ENCODE measurements at places on chromosomes 6 and 20.
A peak's percentile ranks its signal among the peaks of the same experiment; 100 is the strongest.

DNA sequence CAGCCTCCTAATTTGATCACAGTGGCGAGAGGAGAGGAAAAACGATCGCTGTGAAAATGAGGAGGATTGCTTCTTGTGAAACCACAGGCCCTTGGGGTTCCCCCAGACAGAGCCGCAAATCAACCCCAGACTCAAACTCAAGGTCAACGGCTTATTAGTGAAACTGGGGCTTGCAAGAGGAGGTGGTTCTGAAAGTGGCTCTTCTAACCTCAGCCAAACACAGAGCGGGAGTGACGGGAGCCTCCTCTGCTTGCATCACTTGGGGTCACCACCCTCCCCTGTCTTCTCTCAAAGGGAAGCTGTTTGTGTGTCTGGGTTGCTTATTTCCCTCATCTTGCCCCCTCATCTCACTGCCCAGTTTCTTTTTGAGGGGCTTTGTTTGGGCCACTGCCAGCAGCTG is 28.7 kb downstream of the SAYSD1 start:
- DNase-seq, result no peak

DNA sequence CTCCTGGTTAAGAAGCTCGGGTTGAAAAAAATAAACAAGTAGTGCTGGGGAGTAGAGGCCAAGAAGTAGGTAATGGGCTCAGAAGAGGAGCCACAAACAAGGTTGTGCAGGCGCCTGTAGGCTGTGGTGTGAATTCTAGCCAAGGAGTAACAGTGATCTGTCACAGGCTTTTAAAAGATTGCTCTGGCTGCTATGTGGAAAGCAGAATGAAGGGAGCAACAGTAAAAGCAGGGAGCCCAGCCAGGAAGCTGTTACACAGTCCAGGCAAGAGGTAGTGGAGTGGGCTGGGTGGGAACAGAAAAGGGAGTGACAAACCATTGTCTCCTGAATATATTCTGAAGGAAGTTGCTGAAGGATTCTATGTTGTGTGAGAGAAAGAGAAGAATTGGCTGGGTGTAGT is 2.0 kb downstream of the HFE start:
- peak; percentile 3 for DNase-seq

GRCh38 chr6:7142918-7143475 is 35.2 kb downstream of the RREB1 start:
- DNase-seq, result no peak

DNA sequence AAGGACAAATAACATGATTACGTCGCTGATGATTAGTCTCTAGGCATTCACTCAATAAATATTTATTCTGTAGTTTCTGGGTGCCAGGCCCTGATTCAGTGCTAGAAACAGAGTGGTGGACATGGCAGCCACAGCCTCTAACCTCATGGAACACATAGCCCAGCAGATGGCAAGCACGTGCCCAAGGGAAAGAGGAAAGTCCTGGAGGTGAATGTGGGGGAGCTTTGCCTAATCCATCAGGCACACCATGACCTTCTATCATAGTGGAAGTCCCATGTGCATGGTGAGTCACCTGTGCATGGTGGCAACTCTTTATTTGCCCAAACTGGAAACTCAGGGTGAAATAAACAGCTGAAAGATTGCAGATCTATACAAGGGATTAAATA is 143.0 kb upstream of the TNFAIP3 start:
- peak; percentile 45 for DNase-seq

DNA sequence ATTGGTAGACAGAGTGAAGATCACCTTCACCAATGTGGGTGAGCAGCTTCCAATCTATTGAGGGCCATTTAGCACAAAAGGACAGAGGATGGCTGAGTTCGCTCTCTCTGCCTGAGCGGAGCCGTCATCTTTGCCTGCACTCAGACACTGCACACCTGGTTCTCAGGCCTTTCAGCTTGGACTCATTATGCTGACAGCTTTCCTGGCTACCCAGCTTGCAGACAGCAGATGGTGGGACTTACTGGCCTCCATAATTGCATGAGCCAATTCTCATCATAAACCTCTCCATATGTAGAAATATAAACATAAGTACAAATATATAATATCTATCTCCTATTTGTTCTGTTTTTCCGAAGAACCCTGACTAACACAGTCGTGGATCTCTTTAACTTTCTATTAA is 13.7 kb downstream of the TBXT start:
- DNase-seq, result no peak

DNA sequence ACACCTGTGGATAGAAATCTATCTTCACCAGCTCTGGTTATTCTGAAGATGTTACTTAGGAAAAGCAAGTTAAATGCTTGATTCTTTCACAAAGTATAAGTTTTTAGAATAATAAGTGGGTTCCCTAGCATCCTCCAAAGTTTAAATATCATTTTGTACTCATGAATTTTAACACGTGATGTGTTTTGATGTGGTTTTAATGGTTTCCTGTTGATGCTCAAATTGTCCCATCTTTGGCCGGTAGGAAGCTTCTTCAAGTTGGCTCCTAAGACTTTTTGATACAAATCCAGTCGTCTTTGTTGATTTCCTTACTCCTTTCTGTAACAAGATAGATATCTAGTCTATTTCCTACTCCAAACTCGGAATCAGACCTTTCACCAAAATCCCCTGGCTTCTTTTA is 94.5 kb upstream of the STXBP5 start:
- no peak for DNase-seq

DNA sequence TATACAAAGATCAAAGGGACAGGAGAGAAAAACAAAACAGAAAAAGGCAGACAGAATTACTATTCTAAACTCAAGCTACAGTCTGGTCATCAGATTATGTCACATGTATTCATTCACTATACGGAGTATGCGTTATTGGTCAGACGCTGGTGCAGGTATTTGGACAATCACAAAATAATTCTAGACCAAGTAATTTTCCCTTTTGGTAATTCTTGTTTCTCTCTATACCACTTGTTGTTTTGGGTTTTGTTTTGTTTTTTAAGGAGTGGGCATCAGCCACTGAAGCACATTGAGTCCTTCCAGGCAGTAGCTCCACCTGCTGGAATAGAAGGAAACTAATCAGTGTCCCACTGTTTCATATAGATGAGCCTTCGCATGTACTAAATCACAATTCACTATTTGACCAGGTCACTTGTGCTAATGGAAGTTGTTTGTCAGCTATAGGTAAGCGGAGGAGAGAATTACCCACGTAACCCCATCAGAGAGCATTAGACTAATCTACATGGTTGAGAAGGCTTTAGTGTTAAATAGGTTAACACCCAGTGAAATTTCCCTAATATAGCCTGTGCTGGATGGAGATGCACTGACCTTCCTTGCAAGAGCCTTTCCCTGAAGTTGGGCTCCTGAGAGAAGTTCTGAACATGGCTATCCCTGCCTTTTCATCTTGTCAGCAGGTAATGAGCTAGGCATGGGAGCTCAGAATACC is 77.9 kb downstream of the TNFAIP3 start:
- peak; percentile 48 for DNase-seq

- DNase-seq, result no peak
Observed at GRCh38 chr6:44245391-44245911, 1.4 kb upstream of the HSP90AB1 start.

GRCh38 chr6:75300531-75300855 is 15.9 kb upstream of the TMEM30A start:
- DNase-seq, result no peak

GRCh38 chr6:168031411-168031971 is 34.0 kb downstream of the KIF25 start:
- peak; percentile 31 for DNase-seq

DNA sequence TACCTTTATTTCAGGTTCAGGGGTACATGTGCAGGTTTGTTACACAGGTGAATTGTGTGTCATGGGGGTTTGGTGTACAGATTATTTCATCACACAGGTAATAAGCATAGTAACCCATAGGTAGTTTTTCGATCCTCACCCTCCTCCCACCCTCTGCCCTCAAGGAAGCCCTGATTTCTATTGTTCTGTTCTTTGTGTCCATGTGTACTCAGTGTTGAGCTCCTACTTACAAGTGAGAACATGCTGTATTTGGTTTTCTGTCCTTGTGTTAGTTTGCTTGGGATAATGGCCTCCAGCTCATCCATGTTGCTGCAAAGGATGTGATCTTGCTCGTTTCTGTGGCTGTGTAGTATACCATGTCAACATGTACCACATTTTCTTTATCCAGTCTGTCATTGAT is 66.0 kb downstream of the STK4 start:
- no peak for DNase-seq

- peak; percentile 57 for DNase-seq
Observed at GRCh38 chr6:40957616-40958492, 81.2 kb downstream of the UNC5CL start.

- DNase-seq, result no peak
Observed at GRCh38 chr6:96995903-96996302, 71.4 kb downstream of the KLHL32 start.

GRCh38 chr6:125732398-125732797 is 17.0 kb upstream of the HEY2 start:
- no peak for DNase-seq

GRCh38 chr20:61879303-61879620 is 186.4 kb downstream of the TAF4 start:
- DNase-seq, result no peak

- DNase-seq, result peak; percentile 55
Observed at GRCh38 chr20:11676630-11677287, 240.9 kb upstream of the BTBD3 start.

- DNase-seq, result no peak
Observed at GRCh38 chr6:30160785-30161531, at the start of gene TRIM10. TSS of gene TRIM10 (minus strand) at chr6:30161211. CDS start at chr6:30160858, 353 bp downstream.
